ENCODE measurements at places on chromosomes 1 and 21. TPM values are rescaled to one million over a fixed set of nuclear protein-coding genes. Genes with fewer than 3 reads are reported as not detected.

Gene PROK1
- 1.6 TPM for total RNA-seq

Gene CDCA8
- 36.8 TPM for total RNA-seq

Gene NHLH1
- total RNA-seq, result not detected

Gene MAB21L3
- 0.10 TPM for total RNA-seq

Gene ZSWIM5
- total RNA-seq, result 0.02 TPM

Gene LPAR3
- 3.6 TPM for total RNA-seq

Gene LCE6A
- total RNA-seq, result not detected

All from M059J (cell line).